HCT116 (cell line): ENCODE measurements at places on chromosomes 5 and 9. TPM values are rescaled to one million over a fixed set of nuclear protein-coding genes. Genes with fewer than 3 reads are reported as not detected.

EQTN gene
- total RNA-seq, result not detected

SPATA6L gene
- total RNA-seq, result 0.57 TPM

DNA sequence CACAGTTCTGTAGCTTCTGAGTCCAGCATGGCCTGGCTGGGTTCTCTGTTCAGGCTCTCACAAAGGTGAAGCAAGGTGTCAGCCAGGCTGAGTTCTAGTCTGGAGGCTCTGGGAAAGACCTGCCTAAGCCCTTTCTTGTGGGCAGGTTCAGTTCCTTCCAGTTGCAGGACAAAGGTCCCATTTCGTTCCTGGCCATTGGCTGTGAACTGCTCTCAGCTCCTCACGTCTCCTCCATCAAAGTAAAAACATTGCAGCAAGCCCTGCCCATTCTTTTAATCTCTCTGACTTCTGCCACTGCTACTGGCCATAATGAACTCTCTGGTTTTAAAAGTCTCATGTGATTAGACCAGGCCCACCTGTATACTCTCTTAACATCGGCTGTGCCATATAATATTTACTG is 61.6 kb upstream of the BARX1 start:
- no peak overlapping the region for H3K4me3 ChIP-seq
- H3K36me3 ChIP-seq, result no peaks in the 10 kb centered on the region
- H3K27ac ChIP-seq, result no peak overlapping the region
- H3K4me1 ChIP-seq, result no peaks in the 10 kb centered on the region
- H3K27me3 ChIP-seq, result no peaks in the 10 kb centered on the region

DNA sequence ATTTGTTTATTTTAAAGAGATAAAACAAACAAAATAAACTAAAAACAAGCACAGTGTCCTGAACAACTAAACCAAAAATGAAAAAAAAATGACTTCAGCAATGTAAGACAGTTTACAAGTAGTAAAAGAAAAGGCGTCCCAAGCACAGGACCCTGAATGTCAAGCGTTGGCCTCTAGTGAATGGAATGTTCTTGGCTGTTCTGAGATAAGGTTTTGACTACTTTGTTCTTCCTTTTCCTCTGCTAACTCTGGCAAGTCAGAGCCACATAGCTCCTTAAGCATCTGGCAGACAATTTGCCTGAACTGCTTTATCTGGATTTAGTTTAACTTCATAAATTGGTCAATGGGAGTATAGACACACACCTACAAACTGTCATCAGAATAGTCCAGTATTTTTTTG is 655.2 kb downstream of the ANXA1 start:
- DNase-seq, result no peak
- no peaks in the 10 kb centered on the region for H3K36me3 ChIP-seq
- H3K27ac ChIP-seq, result no peak overlapping the region
- no peaks in the 10 kb centered on the region for H3K27me3 ChIP-seq
- no peaks in the 10 kb centered on the region for H3K4me1 ChIP-seq
